ENCODE measurements at places on chromosomes 7 and 10.
A peak's percentile ranks its signal among the peaks of the same experiment; 100 is the strongest.

DNA sequence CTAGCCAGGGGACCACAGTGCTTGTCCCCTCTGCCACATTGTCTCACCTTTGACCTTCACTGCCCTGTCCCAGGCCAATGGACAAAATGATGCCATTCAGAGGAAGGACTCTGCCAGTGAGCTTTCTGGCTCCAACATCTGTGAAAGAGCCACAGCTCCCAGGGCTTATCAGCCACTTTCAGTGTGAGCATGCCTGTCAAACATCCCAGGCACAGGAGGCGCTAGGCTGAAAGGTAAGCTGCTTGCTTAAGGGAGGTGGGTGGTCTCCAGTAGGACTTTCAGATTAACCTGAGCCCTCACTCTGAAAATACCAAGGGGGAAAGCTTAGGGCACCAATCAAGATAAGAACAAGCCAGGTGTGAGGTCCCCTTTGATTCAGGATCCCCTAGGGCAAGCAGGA, 59.8 kb upstream of the GDF10 start:
- DNase-seq, result no peak

GRCh38 chr10:132599732-132600131, 62.1 kb downstream of the INPP5A start:
- DNase-seq, result no peak

DNA sequence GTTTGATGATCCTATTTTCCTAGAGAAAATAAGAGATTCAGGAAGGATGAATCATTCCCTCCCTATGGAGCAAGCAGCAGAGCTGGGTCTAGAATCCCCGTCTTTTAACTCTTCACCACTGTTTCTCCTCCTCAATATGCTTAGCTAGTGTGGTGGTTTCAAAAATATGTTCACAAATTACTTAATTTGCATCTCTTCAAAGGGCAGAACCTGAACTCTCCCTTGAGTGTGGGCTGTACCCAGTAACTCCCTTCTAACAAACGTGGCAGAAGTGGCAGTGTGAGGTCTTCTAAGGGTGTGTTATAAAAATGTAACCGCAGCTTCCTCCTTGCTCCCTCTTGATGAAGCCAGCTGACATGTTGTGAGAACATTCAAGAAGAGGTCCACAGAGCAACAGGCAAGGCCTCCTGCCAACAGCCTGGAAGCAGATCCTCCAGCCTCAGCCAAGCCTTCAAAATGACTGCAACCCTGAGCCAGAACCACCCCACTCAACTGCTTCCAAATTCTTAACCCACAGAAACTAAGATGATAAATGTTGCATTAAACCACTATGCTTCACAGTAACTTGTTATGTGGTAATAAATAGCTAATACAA, 36.6 kb downstream of the SRPK2 start:
- peak; percentile 19 for DNase-seq

DNA sequence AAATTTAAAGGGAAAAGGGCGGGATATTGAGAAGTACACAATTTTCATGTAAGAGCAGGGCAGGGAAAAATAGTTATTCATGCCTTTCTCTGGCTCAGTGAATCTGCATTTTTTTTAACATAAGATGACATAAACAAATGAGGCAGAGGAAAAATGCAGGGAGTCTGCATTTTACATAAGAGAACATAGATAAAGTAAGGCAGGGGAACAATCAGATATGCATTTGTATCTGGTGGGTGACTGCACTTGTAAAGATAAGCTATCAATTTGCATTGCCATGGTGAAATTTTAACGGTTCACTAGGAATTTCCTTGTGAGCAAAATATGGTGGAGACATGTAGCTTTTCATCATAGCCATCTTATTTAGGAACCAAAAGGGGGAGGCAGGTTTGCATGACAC, 33.5 kb downstream of the ALOX5 start:
- DNase-seq, result no peak

- DNase-seq, result no peak
Observed at GRCh38 chr7:44381494-44382220, 56.3 kb upstream of the CAMK2B start.

DNA sequence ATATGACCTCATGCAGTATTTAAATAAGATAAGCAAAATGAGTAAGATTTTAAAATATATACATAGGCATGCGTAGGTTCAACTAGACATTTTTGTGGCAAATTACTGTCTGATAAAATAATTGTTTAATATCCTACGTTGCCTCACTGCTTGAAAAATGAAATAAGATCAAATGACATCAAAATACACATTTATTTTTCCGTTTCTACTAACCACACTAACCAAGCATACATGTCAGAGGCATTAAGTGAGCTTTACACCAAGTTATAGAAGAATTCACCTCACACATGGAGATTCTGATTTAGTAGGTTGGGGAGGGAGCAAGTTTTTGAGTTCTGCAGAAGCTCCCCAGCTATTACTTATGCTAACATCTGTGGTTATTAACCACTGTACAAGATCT, 66.8 kb downstream of the RSU1 start:
- no peak for DNase-seq

GRCh38 chr10:77266242-77266641, 371.4 kb downstream of the KCNMA1 start:
- DNase-seq, result no peak
